ENCODE measurements at places on chromosomes 11 and 22.

GRCh38 chr11:57493507-57494503, 21.7 kb downstream of the SLC43A1 start:
- DNase-seq = no peak

- DNase-seq = no peak
Observed at GRCh38 chr11:19651653-19652052, 61.0 kb upstream of the NAV2 start.

DNA sequence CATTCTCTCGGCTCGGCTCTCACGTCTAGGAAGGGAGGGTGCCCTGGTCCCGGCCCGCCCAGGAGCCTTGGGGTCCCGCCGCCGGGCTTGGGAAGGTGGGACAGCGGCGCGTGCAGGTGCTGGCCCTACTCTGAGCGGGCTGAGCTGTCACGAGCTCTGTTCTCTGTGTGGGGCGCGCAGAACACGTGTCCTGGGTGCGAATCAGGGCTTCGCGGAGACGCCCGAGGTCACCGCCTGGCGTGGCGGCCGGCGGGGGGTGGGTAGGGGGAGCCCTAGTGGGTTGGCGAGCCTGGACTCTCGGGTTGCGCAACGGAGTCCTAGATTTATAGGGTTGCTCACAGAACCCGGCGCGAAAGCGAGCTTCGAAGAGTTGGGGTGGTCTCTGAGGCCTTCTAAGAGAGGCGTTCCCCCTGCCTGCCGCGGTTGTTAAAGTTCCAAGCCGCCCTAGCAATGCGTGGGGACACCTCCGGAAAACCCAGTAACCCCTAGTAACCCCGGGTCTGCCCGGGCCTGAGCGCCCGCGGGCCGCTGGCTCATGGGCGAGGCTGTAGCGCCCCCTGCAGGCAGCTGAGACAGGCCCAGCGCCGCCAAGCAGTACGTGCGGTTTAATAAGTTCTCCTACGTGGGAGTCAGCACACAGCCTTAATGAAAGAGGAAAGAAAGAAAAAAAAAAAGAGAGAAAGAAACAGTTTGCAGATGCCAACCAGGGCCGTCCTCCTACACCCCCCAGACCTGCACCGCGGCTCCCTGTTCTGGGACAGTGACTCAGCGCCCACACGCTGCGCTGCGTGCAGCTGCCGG, 2.7 kb downstream of the ADM start:
- DNase-seq = no peak

- DNase-seq = no peak
Observed at GRCh38 chr11:127656116-127656836, 655.7 kb upstream of the KIRREL3 start.

DNA sequence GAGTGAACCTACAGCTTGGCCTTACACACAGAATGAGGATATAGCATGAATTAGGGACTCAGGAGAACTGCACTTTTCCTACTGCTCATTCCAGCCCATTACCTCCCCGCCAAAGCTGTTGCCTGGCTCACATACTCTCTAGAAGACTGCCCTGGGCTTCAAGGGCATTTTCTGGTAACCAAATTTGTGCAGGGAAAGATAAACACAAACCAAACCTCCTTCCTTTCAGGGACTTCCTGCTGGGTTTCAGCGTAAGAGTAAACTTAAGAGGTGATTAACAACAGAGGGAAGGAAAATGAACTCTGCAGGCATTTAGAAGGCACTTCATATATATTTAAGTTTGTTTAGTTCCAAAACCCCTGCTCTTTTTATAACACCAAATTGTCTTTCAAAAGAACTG, 194.9 kb downstream of the SWAP70 start:
- DNase-seq = no peak

GRCh38 chr22:27107386-27107785, 450.0 kb downstream of the MIAT start:
- DNase-seq = no peak

GRCh38 chr11:103547024-103547423, 437.8 kb downstream of the DYNC2H1 start:
- DNase-seq = no peak

DNA sequence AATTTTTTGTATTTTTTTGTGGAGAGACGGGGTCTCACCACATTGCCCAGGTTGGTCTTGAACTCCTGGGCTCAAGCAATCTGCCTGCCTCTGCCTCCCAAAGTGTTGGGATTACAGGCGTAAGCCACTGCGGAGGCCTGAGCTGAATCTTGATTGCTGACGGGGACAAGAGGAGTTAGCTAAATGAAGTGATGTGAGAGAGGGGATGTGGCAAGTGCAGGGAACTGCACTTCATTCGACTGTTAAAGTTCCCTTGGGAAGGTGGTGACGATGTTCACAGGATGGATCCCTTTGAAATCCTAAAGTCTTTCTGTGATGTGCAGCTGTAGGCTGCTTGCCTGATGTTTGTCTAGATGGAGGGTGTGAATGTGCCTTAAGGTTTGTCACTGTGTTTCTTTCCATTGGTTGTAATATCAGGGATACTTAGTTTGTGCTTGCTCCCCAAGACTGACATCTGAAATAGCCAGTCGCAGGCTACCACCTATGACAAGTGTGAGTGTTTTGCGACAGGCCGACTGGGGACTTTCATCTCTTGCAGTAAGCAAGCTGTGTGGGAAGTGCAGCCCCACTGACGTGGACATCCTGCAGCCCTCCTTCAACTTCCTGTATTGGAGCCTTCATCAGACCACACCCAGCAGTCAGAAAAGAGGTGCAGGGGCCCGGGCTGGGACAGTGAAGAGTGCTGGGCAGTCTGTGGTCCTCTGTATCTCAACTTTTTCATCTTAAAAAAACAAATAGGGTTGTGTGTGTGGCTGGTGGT, 19.6 kb upstream of the CCDC134 start:
- no peak for DNase-seq

DNA sequence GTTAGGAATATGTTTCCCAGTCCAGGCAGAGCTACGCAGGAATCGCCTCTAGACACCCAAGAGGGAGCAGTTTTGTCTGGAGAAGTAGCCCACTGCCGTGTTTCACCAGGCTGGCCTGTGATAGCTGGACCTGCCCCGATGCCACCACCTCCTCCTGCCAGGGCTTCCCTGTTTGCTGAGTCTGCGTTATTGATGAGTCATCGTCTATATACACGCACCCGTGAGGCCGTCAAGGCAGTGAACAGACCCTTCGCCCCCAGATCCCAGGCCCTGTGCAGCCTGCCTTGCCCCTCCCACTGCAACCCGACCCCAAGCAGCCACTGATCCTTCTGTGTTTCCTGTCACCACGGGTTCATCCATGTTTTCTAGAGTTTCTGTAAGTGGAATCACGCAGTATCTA, 141.9 kb downstream of the IGLL1 start:
- no peak for DNase-seq

DNA sequence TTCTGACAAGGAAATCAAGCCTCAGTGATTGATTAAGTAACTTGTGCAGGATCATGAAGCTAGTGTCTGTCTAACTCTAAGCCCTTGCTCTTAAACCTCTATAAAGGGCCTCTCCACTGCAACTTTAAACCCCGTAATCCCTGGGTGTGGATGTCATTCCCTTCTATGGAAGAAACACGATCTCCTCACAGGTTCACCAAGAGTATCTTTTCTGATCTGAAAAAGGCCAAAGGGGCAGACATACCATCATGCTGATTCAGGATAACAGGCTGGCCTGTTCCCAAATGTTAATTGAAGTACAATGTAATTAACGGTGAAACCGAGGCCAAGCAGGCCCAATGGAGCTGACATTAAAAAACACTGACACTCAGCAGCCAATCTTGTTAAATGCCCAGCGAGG, 17.1 kb downstream of the TTC12 start:
- DNase-seq = no peak

GRCh38 chr11:93532281-93532789, 10.9 kb downstream of the SMCO4 start:
- no peak for DNase-seq

DNA sequence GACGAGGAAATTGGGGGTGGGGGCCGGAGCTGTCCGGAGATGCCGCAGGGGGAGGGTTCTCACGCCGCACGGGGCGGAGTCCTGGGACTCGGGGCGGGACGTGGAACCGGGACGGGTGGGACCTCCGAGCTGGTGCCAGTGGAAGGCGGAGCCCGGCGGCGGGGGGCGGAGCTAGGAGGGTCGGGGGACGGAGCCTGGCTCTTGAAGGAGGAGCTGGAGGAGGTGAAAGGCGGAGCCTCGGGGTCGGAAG, 271 bp downstream of the FKBP2 start:
- DNase-seq = no peak

DNA sequence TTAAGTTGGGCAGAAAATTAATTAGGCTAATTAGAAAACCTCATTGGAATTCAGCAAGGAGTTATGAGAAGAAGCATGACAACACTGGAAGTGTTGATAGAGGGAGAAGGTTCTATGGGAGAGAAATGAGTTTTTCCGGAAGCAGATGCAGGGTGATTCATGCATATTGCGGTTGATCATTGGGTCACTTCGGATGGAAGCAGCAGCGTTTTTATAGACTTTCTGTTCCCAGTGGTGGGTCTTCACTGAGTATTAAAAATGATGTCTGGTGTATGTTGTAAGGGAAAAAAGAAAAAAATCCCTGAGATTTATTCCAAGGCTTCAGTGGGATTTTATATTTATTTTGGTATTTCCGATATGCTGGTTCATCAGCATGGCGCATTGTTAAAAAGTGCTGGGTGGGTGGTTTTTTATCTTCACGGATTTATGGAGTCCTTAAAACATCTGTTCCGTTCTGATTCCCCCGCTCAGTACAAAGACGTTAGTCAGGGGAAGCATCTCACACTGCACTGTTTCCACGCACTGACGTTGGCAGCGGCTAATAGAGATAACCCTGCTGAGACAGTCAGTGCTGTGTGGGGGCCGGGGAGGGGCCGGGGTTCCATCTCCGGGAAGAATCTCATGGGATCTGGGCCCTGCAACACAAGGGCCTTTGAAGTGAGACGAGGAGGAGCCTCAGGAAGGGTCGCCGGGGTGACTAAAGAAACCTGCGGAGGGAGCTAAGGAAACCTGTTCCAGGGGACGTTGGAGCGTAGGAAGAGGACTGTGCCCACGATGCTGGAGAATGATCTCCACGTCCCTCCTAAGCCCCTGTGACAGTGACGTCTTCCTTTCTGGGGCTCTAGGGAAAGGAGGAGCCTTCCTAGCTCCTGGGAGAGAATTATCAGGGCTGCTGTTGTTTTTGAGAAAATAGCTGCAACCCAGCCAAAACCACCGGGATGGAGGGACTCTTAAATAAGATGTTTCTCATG, 390.0 kb downstream of the NTM start:
- DNase-seq = peak; percentile 97

DNA sequence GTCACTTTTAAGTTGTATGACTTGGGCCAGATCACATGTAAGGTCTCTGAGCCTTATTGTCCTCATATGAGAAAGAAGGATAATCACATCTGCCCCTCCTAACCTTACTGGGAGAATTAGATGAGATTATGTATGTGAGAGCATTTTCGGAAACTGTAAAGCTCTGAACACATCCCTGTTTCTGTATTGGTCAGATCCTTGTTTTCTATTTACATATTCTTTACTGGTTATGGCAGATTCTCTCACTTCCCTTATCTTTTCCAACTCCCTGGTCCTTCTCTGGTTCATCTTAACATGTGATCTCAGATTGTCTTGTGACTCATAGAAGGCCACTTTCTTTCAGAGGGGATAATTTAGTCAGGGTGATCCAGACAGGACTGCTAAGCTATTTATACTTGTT, 41.8 kb downstream of the CCDC81 start:
- DNase-seq = no peak

GRCh38 chr11:2555336-2555735, 110.5 kb downstream of the KCNQ1 start:
- no peak for DNase-seq

- DNase-seq = no peak
Observed at GRCh38 chr11:116901964-116902688, 64.7 kb upstream of the APOA1 start.

DNA sequence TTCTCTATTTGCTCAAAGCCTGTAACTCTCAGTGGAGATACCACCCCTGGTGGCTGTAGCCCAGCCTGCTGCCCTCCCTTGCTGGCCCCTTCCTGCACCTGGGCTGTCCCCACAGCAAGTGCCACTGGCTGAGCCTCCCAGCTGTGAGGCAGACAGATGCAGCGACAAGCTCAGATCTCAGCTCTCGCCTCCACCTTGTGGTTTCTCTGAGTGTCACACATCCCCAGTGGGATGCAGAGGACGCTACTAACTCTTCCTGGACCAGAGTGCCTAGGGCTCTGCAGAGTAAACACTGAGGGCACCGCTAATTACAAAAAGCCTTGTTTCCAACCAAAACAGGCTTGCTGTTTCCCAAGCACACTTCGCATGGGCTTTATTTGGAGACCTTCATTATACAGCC, 8.9 kb downstream of the YPEL1 start:
- no peak for DNase-seq

GRCh38 chr11:109864834-109865547, 228.2 kb upstream of the ZC3H12C start:
- no peak for DNase-seq

- no peak for DNase-seq
Observed at GRCh38 chr11:112555491-112556364, 295.1 kb upstream of the PLET1 start.
